ENCODE measurements at places on chromosomes 13 and 19.
A peak's percentile ranks its signal among the peaks of the same experiment; 100 is the strongest.

- no peaks in the 10 kb centered on the region for H3K27me3 ChIP-seq
- peak overlapping the region; percentile 98 for H3K27ac ChIP-seq
- H3K36me3 ChIP-seq, result no peaks in the 10 kb centered on the region
- no peak for ATAC-seq
Observed at GRCh38 chr13:109788372-109789111, 2.2 kb upstream of the IRS2 start.

GRCh38 chr13:63420685-63421084 lies 2005.0 kb upstream of the PCDH20 start:
- no peak overlapping the region for H3K27ac ChIP-seq
- no peaks in the 10 kb centered on the region for H3K4me1 ChIP-seq

DNA sequence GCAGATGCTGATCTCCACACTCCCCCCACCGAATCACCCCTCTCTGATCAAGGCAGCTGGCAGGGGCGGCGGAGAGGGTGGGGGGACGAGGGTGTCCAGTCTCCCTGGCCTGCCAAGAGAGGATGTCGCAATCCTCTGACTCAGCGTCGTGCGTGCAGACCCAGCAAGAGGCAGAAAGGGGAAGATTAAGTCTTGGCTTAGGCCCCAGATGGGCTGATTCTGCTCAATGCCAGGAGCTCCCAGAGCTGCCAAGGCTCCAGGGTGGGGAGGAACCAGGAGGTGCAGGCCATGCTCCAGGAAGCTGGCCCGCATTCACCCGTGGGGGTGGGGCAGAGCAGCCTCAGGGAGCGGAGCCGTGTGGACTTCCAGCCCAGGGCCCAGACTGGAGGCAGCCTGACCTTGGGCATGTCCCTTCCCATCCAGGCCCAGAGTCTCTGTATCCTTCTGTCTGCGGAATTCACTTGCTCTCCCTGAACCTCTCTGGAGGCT lies 6.6 kb upstream of the BCL3 start:
- no peaks in the 10 kb centered on the region for H3K27me3 ChIP-seq
- H3K4me3 ChIP-seq, result no peak overlapping the region
- no peaks in the 10 kb centered on the region for H3K36me3 ChIP-seq

- no peaks in the 10 kb centered on the region for H3K27me3 ChIP-seq
- peaks cover 4% of the 10 kb centered on the region for H3K4me1 ChIP-seq
- H3K27ac ChIP-seq, result no peak overlapping the region
- no peak overlapping the region for H3K4me3 ChIP-seq
- no peak for ATAC-seq
Observed at GRCh38 chr19:944663-945241, 18.9 kb downstream of the ARID3A start.

DNA sequence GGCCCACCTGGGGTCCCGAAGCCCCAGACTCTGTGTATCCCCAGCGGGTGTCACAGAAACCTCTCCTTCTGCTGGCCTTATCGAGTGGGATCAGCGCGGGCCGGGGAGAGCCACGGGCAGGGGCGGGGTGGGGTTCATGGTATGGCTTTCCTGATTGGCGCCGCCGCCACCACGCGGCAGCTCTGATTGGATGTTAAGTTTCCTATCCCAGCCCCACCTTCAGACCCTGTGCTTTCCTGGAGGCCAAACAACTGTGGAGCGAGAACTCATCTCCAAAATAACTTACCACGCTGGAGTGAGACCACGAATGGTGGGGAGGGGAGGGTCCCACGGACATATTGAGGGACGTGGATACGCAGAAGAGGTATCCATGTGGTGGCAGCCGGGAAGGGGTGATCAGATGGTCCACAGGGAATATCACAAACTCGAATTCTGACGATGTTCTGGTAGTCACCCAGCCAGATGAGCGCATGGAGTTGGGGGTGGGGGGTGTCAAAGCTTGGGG lies 1.0 kb upstream of the ICAM5 start:
- ATAC-seq, result no peak
- H3K4me1 ChIP-seq, result no peaks in the 10 kb centered on the region
- H3K27ac ChIP-seq, result no peak overlapping the region
- peak overlapping the region; percentile 46 for H3K4me3 ChIP-seq
- H3K27me3 ChIP-seq, result peaks cover 94% of the 10 kb centered on the region

DNA sequence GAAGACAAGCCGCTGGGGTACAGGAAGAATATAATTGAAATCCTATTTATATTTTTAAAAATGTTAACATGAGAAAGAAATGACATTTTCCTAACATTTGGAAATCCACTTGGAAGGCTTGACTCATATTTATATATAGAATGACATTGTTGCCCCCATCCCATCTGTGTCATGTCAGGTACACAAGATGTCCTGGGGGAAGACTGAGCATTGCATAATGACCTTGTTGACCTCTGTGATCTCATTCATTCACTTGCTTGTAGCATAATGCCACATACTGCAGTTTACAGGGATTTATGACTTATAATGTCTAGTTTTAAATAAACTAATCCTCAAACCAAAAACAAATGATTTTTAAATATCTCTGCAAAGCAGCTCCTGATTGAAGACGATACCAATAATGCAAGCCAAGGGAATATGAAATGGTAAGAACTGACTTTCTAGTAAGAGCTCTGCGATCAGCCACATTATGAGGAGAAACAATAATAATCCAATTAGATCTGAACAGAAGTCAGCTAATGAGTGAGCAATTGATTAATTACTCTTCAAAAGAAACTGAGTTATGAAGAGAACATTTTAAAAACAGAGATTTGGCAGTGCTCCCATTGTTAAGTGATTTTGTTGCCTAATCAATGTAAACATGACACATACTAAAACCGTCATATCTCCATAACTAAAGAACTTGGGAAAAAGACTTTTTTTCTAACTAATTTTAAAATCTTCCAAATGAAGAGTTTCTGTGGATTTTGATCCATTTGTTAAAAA lies 21.2 kb upstream of the VWA8 start:
- no peaks in the 10 kb centered on the region for H3K4me1 ChIP-seq
- H3K36me3 ChIP-seq, result no peaks in the 10 kb centered on the region
- H3K27ac ChIP-seq, result no peak overlapping the region
- H3K27me3 ChIP-seq, result no peaks in the 10 kb centered on the region
- H3K4me3 ChIP-seq, result no peak overlapping the region

- H3K27me3 ChIP-seq, result no peaks in the 10 kb centered on the region
- ATAC-seq, result no peak
- H3K4me1 ChIP-seq, result no peaks in the 10 kb centered on the region
- H3K36me3 ChIP-seq, result peaks cover 95% of the 10 kb centered on the region
- H3K4me3 ChIP-seq, result no peak overlapping the region
Observed at GRCh38 chr19:11005521-11005920, 44.7 kb downstream of the SMARCA4 start.

GRCh38 chr13:51619614-51620013 lies 35.4 kb downstream of the WDFY2 start:
- no peaks in the 10 kb centered on the region for H3K4me1 ChIP-seq
- H3K27ac ChIP-seq, result no peak overlapping the region
- no peak overlapping the region for H3K4me3 ChIP-seq
- no peak for ATAC-seq
- no peaks in the 10 kb centered on the region for H3K36me3 ChIP-seq
- no peaks in the 10 kb centered on the region for H3K27me3 ChIP-seq

- H3K27ac ChIP-seq, result peak within 1 kb of the TSS; percentile 98
- no peaks in the 10 kb centered on the region for H3K36me3 ChIP-seq
- H3K27me3 ChIP-seq, result no peaks in the 10 kb centered on the region
- ATAC-seq, result peak; percentile 98
- peak within 1 kb of the TSS; percentile 84 for H3K4me3 ChIP-seq
- H3K4me1 ChIP-seq, result peaks cover 28% of the 10 kb centered on the region
Observed at GRCh38 chr19:11964858-11965645, at the start of gene ZNF763. Gene ZNF763, plus strand, starts transcription at chr19:11965040. Its CDS starts 169 bp downstream, at chr19:11965209.

- no peaks in the 10 kb centered on the region for H3K4me1 ChIP-seq
- no peak overlapping the region for H3K27ac ChIP-seq
- no peaks in the 10 kb centered on the region for H3K36me3 ChIP-seq
- no peak for ATAC-seq
- no peak overlapping the region for H3K4me3 ChIP-seq
Observed at GRCh38 chr19:52666506-52666905, 28.4 kb upstream of the ZNF83 start.

DNA sequence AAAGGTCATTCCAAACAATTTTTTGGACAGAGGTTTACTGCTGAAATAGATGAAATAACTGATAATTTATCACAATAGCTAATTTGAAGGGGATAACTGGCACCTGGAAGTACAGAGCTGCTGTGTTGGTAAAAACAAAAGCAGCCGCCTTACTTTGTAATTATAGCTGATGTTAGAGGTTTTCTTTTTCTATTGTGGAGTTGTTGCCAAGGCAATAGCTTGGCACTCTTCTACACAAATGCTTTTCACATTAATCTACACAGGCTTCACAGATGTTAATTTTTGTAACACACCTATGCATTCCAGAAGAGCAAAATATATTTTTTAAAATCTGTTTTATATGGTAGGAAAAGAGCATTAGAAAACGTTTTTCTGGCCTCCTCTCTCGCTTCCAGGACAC lies 56.9 kb downstream of the LACC1 start:
- no peaks in the 10 kb centered on the region for H3K36me3 ChIP-seq
- ATAC-seq, result no peak
- no peaks in the 10 kb centered on the region for H3K27me3 ChIP-seq
- H3K27ac ChIP-seq, result no peak overlapping the region
- no peak overlapping the region for H3K4me3 ChIP-seq

DNA sequence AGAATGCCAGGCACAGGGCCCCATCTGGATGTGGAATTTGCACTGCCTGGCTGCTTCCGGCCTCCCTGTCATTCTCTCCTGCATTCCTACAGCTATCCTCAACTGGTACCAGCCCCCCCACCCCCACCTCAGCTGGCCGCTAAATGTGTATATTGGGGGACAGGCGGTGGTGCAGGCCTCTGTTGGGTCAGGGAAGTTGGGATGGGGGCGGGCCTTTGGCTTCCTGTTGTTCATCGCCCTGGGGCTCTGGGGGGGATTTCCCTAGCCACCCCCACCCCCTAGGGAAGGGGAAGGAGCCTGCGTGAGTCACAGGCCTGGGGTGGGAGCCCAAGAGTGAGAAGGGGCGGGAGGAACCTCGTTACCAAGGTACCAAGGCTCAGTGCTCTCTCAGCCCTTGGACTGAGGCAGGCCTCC lies 10.6 kb downstream of the POU2F2 start:
- H3K27me3 ChIP-seq, result peaks cover 15% of the 10 kb centered on the region
- H3K36me3 ChIP-seq, result no peaks in the 10 kb centered on the region
- ATAC-seq, result no peak
- H3K4me1 ChIP-seq, result no peaks in the 10 kb centered on the region
- H3K27ac ChIP-seq, result no peak overlapping the region

GRCh38 chr19:5324947-5325346 lies 15.7 kb downstream of the PTPRS start:
- no peaks in the 10 kb centered on the region for H3K4me1 ChIP-seq
- H3K27me3 ChIP-seq, result peaks cover 11% of the 10 kb centered on the region
- no peak for ATAC-seq
- no peak overlapping the region for H3K27ac ChIP-seq

DNA sequence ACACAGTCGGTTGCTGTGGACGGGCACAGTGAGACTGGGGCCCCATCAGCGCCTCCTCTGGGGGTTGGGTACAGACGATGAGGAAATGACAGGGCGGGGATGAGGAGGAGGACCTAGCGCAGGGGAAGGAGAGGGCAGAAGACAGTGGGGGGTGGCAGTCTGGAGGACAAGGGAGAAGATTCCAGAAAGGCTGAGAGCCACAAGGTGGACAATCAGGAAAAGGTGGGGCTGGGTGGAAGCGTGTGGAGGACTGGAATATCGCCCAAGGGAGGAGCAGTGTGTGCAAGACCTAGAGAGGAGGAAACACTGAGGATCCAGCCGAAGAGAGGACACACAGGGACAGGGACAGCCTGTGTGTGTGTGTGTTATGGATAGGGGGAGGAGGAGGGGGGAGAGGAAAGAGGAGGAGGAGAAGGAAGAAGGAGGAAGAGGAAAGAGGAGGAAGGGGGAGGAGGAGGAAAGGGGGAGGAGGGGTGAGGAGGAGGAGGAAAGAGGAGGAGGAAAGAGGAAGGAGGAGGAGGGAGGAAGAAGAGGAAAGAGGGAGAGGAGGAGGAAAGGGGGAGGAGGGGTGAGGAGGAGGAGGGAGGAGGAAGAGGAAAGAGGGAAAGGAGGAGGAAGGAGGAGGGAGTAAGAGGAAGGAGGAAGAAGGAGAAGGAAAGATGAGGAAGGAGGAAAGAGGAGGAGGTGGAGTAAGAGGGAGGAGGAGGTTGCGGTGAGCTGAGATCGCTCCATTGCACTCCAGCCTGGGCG lies 15.8 kb upstream of the GARIN5A start:
- H3K27me3 ChIP-seq, result peaks cover 38% of the 10 kb centered on the region
- no peaks in the 10 kb centered on the region for H3K36me3 ChIP-seq
- H3K4me1 ChIP-seq, result no peaks in the 10 kb centered on the region
- H3K4me3 ChIP-seq, result no peak overlapping the region

GRCh38 chr13:26048741-26049140 lies 3.1 kb downstream of the SHISA2 start:
- H3K4me3 ChIP-seq, result no peak overlapping the region
- no peak for ATAC-seq
- H3K27me3 ChIP-seq, result peaks cover 80% of the 10 kb centered on the region
- no peaks in the 10 kb centered on the region for H3K36me3 ChIP-seq
- peaks cover 35% of the 10 kb centered on the region for H3K4me1 ChIP-seq
- no peak overlapping the region for H3K27ac ChIP-seq

- H3K4me3 ChIP-seq, result no peak overlapping the region
- H3K36me3 ChIP-seq, result no peaks in the 10 kb centered on the region
- H3K27ac ChIP-seq, result no peak overlapping the region
- ATAC-seq, result no peak
- H3K27me3 ChIP-seq, result no peaks in the 10 kb centered on the region
Observed at GRCh38 chr13:59607172-59607571, 556.6 kb downstream of the DIAPH3 start.

GRCh38 chr13:40993987-40994386 lies 25.1 kb downstream of the ELF1 start:
- no peaks in the 10 kb centered on the region for H3K36me3 ChIP-seq
- no peak overlapping the region for H3K4me3 ChIP-seq
- peaks cover 22% of the 10 kb centered on the region for H3K4me1 ChIP-seq

DNA sequence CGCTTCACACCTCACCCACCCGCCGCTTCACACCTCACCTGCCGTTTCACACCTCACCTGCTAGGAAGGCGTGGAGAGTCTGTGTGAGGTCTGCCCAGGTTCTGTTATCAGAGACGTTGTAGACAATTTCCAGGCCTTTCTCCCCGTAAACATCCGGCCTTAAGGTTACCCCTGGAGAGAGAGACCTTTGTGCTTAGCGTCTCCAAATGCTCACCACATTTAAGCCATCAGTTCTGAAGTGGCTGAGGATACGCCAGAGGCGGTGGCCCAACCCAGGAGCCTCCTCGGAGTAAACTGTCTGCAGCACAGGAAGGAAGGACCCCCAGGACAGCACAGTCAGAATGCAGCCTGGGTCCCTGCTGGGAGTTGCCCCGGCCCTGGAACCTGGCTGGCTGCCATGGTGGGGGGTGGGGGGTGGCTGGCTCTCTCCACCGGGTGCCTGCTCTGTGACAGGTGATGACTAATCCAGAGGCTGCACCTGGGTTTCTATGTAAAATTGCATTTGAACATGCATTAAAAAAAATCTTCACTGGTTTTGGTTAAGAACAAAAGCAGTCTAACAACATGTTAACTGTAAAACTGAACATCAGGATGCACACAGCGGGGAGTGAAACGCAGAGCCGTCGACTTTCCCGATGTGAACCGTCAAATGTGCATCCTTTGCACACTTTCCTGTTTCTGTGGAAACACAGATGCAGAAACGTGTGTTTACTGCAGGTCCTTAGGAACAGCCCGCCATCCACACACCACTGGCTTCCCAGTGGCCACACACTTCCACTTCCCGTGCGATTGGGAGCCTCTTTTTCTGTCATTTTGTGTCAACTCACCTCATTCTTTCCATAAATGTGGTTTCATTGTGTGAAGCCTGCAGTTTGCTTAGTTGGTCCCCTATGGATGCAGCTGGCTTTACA lies 4.5 kb downstream of the ATP4B start:
- no peaks in the 10 kb centered on the region for H3K27me3 ChIP-seq
- no peaks in the 10 kb centered on the region for H3K4me1 ChIP-seq
- H3K27ac ChIP-seq, result no peak overlapping the region
- H3K4me3 ChIP-seq, result no peak overlapping the region
- H3K36me3 ChIP-seq, result no peaks in the 10 kb centered on the region
- no peak for ATAC-seq

Measured in gastroesophageal sphincter (tissue), 4 donors.